ENCODE measurements at places on chromosomes 7 and 10. TPM values are rescaled to one million over a fixed set of nuclear protein-coding genes. Genes with fewer than 3 reads are reported as not detected.

- peak; percentile 69 for DNase-seq
Observed at GRCh38 chr10:91887272-91888076, 21.8 kb downstream of the FGFBP3 start.

GRCh38 chr7:937856-938484 is 16.5 kb downstream of the ADAP1 start:
- DNase-seq: no peak

Gene STEAP4
- 189 TPM for total RNA-seq

- no peak for DNase-seq
Observed at GRCh38 chr7:123867225-123867624, 22.3 kb downstream of the HYAL4 start.

- DNase-seq: no peak
Observed at GRCh38 chr7:136412952-136413351, 435.8 kb upstream of the MTPN start.

DNA sequence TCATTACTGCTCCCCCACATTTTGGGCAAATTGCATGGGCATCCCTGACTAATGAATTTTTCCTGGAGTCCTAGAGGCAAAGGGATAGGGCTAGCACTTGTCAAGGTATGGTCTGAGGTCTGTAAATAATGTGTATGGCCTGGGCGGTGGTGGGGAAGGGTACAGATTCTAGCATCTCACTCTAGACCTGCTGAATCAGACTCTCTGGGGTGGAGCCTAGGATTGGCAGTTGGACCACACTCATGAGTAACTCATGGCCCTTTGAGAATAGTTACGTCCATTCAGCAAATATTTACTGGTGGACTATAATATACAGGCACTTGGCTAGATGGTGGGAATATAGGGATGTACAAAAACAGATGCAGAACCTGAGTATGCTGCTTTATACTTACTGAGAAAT is 118.0 kb downstream of the CELF2 start:
- no peak for DNase-seq

DNA sequence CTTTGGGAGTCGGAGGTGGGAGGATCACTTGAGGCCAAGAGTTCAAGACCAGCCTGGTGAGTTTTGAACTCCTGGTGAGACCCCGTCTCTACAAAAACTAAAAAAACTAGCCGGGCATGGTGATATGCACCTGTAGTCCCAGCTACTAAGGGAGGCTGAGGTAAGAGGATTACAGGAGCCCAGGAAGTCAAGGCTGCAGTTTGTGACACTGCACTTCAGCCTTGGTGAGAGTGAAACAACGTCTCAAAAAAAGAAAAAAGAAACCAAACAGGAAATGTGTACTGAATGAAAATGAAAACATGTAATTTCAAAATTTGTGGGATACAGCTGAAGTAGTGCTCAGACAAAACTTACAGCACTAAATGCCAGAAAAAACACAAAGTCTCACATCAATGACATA is 7.6 kb downstream of the ARHGAP12 start:
- no peak for DNase-seq

Gene FAM241B
- total RNA-seq: 6.1 TPM

Gene SMIM30
- 29.6 TPM for total RNA-seq

DNA sequence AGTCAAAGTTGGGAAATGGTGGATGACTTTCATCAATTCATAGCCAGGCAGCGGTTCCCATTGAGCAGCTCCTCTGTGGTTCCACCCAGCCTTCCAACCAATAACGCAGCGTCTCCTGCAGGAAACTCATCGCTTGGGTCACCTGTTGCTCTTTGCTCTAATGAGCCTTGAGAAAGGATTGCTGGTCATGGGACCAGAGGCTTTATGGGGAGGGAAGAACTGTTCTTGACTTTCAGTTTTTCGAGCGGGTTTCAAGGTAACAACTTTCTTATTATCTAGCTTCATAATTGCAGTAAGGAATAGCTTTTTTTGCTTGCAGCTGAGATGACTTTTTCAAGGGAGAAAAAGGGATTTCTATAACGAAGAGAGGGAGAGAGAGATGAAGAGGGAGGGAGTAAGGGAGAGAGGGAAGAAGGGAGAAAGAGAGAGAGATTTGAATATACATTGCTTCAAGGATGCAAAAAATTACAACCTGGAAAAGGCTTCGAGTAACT is 405 bp upstream of the ENTPD1 start:
- DNase-seq: no peak

GRCh38 chr7:122309421-122309820 is 4.9 kb upstream of the FEZF1 start:
- no peak for DNase-seq

GRCh38 chr10:77940627-77941026 is 14.1 kb upstream of the DLG5 start:
- DNase-seq: no peak

GRCh38 chr7:132907380-132907940 is 174.4 kb downstream of the CHCHD3 start:
- DNase-seq: no peak

- no peak for DNase-seq
Observed at GRCh38 chr10:77832238-77832637, 94.3 kb downstream of the DLG5 start.

Gene CPVL
- total RNA-seq: 21.5 TPM

Gene KDM7A
- total RNA-seq: 24.4 TPM

Gene GPR37
- 0.13 TPM for total RNA-seq

Gene PKD2L1
- total RNA-seq: not detected

DNA sequence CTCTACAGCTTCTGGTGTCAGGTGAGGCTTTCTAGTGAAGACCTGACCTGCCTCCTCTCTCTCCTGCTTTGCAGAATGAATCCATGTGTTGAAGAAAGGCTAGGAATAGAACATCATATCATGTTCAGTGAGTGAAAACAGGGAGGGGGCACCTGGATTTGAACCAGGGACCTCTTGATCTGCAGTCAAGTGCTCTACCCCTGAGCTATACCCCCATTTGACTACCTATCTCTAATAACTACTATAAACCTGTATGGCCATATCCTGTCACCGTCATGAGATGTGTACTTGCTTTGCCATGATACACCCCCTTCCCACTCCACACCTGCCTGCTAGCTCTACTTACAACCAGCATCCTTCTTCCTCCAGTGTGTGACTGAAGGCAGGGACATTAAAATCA is 91.3 kb upstream of the ZNF746 start:
- no peak for DNase-seq

Gene DUSP5
- total RNA-seq: 53.5 TPM

Gene SNCG
- 132 TPM for total RNA-seq

DNA sequence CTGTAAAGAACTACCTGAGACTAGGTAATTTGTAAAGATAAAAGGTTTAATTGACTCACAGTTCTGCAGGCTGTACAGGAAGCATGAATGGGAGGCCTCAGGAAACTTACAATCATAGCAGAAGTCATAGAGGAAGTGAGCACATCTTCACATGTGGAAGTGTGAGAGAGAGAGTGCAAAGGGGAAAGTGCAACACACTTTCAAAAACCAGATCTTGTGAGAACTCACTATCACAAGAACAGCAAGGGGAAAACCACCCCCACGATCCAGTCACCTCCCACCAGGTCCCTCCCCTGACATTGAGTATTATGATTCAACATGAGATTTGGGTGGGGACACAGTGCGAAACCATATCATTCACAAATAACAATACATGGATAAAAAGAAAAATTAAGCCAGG is 24.5 kb downstream of the AVL9 start:
- no peak for DNase-seq

Gene C10orf105
- 0.53 TPM for total RNA-seq

Gene FOXP2
- 24.7 TPM for total RNA-seq

DNA sequence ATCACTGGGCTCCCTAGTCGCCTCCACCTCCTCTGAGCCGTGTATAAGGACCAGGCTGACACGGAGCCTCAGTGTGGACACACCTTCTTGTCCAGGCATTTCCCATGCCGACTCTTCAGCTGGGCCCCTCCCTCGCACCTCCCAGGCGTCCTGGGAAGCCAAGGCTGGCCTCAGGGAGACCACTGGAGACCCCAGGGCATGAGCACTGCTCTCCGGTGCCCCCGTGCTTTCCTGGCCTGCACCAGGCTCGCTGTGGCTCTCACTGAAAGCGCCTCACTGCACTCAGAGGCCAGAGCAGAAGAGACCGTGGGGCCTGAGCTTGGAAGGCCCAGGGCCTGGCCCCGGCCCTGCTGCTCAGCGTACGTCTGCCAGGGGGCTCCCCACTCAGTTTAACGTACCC is 31.4 kb downstream of the LRRC27 start:
- DNase-seq: no peak

DNA sequence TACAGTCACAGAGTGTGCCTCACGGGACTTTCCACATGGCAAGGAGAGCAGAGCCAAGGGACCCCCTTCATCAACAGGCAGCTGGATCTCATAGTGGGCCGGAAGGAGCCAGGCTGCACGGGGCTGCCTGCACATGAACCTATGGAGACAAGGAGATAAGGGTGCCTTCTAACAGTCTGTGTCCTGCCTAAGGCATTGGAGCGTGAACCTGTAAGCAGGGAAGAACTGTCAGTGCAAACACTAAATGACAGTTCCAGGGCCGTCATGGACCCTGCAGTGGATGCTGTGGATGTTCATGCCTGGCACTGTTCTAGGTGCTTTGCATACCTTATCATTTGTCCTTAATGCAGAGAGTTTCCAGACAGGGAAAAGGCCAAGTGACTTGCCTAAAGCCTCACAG is 85.9 kb downstream of the WIPF3 start:
- no peak for DNase-seq

- DNase-seq: peak; percentile 85
Observed at GRCh38 chr10:72328045-72328828, 26.5 kb downstream of the DNAJB12 start.

DNA sequence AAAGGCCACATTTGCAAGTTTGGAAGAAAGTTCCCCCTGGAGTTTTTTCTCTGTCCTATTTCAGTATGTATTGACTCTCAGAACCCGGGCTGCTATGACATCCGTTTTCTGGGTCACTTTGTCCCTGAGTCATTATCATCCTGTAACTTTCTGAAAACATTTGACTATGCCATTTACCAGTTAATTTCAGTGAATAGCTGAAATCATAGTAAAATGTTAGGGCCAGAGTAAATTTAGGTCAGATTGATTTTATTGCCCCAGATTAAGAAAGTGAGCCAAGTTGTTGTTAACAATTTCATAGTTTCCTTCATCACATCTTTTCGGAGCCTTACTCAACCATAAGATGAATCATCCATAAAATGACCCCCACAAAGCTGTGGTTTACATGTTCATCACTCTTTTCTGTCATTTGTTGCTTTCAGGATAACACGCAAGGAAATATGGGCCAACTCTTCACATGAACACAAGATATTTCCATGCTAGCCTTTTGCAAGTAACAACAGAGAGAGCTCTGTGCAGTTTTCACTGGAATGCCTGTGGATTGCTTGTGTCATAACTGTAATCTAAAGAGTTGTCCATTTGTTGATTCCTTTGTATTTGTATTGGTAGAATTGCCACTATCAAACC is 3.9 kb upstream of the MACC1 start:
- DNase-seq: no peak

Gene CPA5
- total RNA-seq: not detected

Gene DNA2
- total RNA-seq: 6.7 TPM

Gene GATA3
- total RNA-seq: 2.6 TPM

Gene SFRP4
- total RNA-seq: 261 TPM

- DNase-seq: no peak
Observed at GRCh38 chr7:143974459-143974858, 19.8 kb downstream of the OR2F1 start.

Gene CDK1
- 1.6 TPM for total RNA-seq

Gene ASB4
- total RNA-seq: 0.80 TPM

Gene TIAL1
- 121 TPM for total RNA-seq

DNA sequence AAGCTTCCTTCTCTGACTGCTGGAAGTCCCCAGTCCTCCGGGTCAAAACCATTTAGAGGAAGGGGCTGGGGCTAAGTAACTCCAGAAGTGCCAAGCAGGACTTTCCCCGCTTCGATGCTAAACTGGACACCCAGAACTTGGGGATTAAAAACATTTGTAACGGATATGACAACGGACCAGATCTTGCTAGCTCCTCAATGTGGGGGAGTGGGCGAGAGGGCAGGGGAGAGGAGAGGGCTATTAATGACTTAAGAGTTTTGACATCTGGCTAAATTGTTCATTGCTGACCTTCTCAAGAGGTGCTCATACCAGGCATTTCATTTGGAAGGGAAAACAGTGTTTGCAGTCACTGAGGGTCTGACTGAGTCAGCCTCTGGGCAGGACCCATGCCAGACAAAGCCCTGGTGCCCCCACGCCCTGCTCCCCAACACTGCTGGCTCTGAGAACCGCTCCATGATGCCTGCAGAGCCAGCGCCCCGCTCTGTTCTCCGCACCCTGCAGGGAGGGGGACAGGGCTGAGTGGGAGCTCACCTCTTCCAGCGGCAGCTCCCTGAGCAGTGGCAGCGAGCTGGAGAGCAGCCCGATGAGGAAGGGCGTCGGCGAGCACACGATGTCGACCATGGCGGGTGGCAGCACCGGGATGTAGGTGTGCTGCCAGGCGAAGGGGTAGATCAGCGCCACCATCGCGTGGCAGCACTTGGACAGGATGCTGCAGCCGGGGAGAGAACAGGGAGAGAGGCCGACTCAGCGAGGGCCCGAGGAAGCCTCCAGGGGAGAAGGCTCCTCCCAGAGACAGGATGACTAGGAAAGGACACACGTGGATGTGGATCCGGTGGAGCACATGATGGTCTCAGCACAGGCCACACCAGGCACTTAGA is 47.7 kb upstream of the MKRN1 start:
- no peak for DNase-seq

DNA sequence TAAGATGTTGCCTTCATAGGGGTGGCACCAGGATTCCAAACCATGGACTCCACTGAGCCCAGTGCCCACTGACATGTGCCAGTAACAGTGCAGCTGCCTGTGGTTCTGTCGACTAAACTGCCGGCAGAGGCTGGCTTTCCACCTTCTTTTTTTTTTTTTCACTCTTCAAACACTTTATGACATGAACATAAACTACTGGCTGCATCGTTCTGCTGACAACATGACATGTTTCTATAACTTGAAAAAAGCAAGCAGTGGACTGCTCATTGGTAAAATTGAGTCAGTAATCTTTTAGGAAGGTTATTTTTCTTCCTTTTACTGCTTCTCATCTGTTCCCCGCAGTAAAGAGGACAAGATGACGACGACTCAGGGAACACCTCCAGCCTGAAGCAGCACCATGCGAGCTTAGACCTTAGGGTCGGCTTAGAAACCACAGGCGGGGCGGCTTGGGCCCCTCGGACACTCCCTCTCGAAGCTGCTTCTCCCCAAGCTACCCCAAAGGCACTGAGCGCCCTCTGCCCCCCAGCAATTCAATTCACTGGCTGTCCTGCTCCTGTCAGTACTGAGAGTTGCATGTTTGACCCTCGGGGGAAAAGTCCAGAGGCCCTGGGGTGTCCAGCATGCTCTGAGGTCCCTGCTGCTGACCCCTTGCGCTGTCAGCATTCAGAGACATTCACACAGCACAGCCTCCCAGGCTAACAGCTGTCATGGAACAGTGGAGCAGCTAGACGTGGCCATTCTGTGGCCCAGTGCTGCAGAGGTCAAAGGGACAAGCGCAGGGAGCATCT is 112.5 kb downstream of the EGFR start:
- DNase-seq: no peak

Gene RTKN2
- 0.22 TPM for total RNA-seq

GRCh38 chr10:95428701-95429100 is 132.5 kb downstream of the SORBS1 start:
- no peak for DNase-seq

DNA sequence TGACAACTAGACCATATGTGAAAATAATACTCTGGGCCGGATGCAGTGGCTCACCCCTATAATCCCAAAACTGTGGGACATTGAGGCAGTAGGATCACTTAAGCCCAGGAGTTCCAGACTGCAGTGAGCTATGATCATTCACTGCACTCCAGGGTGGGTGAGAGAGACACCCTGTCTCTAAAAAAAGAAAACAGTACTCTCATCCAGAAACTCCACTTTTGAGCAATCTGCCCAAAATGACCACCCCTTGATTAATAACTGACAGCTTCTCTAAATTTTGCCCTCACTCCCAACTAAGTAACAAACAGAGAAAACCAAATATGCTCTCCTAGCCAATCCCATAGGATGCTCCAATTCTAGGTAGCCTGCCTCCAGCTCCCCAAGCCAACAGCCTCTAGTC is 62.5 kb upstream of the AKR1E2 start:
- no peak for DNase-seq

Data from sciatic nerve (tissue), 2 donors.